Umbilical cord (tissue), 2 donors: ENCODE measurements at places on chromosomes 2 and 18. TPM values are rescaled to one million over a fixed set of nuclear protein-coding genes. Genes with fewer than 3 reads are reported as not detected.

The CHST9 gene
- total RNA-seq: 3.4 TPM

The ARHGAP28 gene
- 41.2 TPM for total RNA-seq

The FAM117B gene
- total RNA-seq: 5.8 TPM

The CNTNAP5 gene
- total RNA-seq: 2.6 TPM

The NAT8 gene
- total RNA-seq: not detected

The MXD1 gene
- 10.1 TPM for total RNA-seq
